ENCODE measurements at places on chromosomes 11 and 22. TPM values are rescaled to one million over a fixed set of nuclear protein-coding genes. Genes with fewer than 3 reads are reported as not detected.
A peak's percentile ranks its signal among the peaks of the same experiment; 100 is the strongest.

GRCh38 chr11:130315354-130315970 is 745 bp upstream of the ZBTB44 start:
- peak; percentile 23 for DNase-seq

LMNTD2 gene
- 1.6 TPM for polyA plus RNA-seq

TMPRSS13 gene
- 9.6 TPM for polyA plus RNA-seq

CSTPP1 gene
- 52.4 TPM for polyA plus RNA-seq

Measured in left lung (tissue), 14 donors.